AG04450 (cell line): ENCODE measurements at places on chromosomes 1 and 21. TPM values are rescaled to one million over a fixed set of nuclear protein-coding genes. Genes with fewer than 3 reads are reported as not detected.

ZNF124 gene
- 3.9 and 4.9 TPM in 2 replicates for polyA plus RNA-seq

ARHGEF10L gene
- polyA plus RNA-seq: 5.7 and 7.8 TPM in 2 replicates

DNA sequence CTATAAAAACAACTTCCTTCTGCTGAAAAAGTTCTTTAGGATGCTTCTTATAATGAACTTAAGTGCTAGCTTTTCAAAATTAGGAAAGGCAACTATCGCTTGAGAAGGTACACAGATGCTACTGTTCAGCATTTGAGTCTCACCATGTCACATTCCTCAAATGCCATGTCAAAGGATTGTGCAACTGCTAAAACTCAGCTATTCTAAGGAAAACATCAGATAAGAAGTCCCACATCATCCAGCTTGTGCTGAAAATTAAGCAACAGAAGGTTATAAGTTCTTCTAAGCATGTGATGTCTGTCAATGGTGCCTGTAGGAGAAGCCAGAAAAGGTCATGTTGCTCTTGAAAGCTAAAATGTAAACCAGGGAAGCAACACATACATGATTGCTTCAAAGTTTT lies 36.5 kb downstream of the MCOLN2 start:
- DNase-seq: peak; percentile 27

GRCh38 chr1:208335371-208336136 lies 91.4 kb upstream of the PLXNA2 start:
- no peak for DNase-seq

- DNase-seq: no peak
Observed at GRCh38 chr21:26055010-26055409, 115.6 kb downstream of the APP start.
